Mesothelial cell of epicardium (in vitro differentiated cells): ENCODE measurements at places on chromosomes 7 and 10.

- no peak overlapping the region for H3K27ac ChIP-seq
- no peak overlapping the region for H3K4me3 ChIP-seq
- H3K4me1 ChIP-seq = no peaks in the 10 kb centered on the region
- H3K36me3 ChIP-seq = peaks cover 11% of the 10 kb centered on the region
Measured at GRCh38 chr7:158328376-158329013, 259.1 kb downstream of the PTPRN2 start.

DNA sequence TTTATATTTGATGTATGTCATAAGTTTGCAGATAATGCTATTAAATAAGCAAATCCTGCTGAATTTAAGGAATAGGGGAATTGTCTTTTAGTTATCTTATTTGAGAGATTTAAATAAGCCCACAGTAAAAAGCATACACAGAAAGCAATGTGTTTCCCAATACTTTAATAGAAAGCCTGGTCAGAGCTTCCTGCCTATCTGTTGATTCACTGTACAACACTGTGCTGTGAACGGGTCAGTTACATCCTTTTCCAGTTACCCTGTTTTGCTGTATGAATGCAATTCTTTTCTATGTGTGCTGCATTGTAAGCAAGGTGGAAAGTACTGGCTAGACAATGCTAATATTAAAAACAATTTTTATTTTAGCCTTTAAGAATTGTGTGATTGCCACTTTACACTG lies 81.2 kb downstream of the ANKRD7 start:
- no peaks in the 10 kb centered on the region for H3K4me1 ChIP-seq
- no peak overlapping the region for H3K27ac ChIP-seq
- no peaks in the 10 kb centered on the region for H3K36me3 ChIP-seq

GRCh38 chr7:17546592-17546991 lies 248.1 kb downstream of the AHR start:
- no peak for DNase-seq
- H3K4me3 ChIP-seq = no peak overlapping the region
- H3K27me3 ChIP-seq = no peaks in the 10 kb centered on the region
- no peak overlapping the region for H3K27ac ChIP-seq
- H3K4me1 ChIP-seq = peaks cover 30% of the 10 kb centered on the region
- no peaks in the 10 kb centered on the region for H3K36me3 ChIP-seq

DNA sequence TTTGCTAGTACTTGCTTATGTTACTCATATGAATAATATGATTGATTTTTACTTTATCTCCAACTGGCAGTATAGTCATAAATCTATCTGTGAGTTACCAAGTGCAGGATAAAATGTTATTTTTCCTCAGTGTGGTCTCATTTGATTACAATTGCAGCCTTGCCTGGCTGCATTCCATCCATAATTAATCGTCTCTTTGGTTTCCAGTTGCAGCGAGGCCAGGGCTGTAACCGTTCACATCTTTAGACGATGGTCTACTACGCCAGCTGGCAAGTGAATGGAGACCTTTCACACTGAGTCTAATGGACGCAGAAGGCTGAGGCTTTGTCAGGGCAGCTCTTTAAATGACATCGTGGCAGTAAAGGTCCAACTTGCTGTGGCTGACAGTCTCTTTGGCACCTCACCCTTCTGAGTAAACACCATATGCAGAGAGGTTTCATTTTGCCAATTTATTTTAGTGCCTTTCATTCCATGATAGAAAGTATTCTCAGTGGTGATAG lies 84.0 kb downstream of the ARL4A start:
- no peak for DNase-seq
- H3K4me3 ChIP-seq = peak overlapping the region; percentile 43
- peaks cover 41% of the 10 kb centered on the region for H3K4me1 ChIP-seq
- H3K36me3 ChIP-seq = peaks cover 9% of the 10 kb centered on the region
- H3K27me3 ChIP-seq = no peaks in the 10 kb centered on the region

DNA sequence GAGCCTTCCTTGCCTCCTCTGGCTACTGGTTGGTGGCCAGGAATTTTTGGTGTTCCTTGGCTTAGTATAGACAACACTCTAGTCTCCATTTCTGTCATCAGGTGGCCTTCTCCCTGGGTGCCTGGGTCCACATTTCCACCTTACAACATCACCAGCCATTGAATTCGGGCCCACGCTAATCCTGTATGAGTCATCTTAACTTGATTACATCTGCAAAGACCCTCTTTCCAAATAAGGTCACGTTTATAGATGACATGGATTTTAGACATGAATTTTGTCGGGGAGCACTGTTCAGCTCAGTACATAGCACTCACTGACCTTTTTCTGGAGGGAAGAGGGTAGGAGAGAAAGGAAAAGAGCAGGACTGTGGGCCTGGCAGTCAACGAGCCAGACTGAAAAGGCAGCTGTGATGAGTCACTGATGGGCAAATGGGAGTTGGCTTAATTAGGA lies 39.4 kb downstream of the MMRN2 start:
- no peak for DNase-seq
- H3K27ac ChIP-seq = no peak overlapping the region
- H3K4me1 ChIP-seq = no peaks in the 10 kb centered on the region
- H3K4me3 ChIP-seq = no peak overlapping the region

DNA sequence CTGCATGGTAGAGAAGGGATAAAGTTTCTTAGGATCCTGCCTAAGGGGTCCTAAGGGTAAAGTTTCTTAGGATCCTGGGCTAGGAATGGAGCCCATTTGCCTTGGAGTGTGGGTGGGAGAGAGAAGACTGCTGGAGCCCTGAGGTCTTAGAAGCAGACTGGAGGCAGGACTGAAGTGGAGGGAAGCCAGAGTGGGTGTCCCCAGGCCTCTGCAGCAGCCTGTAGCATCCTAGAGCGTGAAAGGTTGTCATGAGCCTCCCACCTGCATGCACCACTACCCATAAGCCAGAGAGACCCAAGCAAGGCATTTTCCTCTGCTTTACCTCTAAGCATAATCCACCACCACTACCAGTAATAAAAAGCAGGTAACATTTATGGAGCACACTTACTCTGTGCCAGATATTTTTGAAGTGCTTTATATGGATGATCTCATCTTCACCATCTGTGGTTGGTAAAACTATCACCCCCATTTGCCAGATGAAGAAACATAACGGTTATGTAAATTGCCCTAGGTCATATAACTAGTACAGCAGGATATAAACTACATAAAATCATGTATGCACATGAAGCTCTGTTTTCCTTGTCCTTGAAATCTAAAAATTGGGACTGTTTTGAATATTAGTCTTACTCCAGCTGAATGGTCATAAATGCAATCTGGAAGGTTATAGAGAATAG lies 103.5 kb upstream of the CCDC6 start:
- H3K27me3 ChIP-seq = no peaks in the 10 kb centered on the region
- no peak for DNase-seq
- peaks cover 6% of the 10 kb centered on the region for H3K36me3 ChIP-seq

GRCh38 chr7:116689790-116690259 lies 17.8 kb downstream of the MET start:
- no peaks in the 10 kb centered on the region for H3K27me3 ChIP-seq
- H3K36me3 ChIP-seq = peaks cover 4% of the 10 kb centered on the region
- no peak for DNase-seq
- H3K4me3 ChIP-seq = no peak overlapping the region
- H3K27ac ChIP-seq = no peak overlapping the region
- H3K4me1 ChIP-seq = peaks cover 2% of the 10 kb centered on the region

DNA sequence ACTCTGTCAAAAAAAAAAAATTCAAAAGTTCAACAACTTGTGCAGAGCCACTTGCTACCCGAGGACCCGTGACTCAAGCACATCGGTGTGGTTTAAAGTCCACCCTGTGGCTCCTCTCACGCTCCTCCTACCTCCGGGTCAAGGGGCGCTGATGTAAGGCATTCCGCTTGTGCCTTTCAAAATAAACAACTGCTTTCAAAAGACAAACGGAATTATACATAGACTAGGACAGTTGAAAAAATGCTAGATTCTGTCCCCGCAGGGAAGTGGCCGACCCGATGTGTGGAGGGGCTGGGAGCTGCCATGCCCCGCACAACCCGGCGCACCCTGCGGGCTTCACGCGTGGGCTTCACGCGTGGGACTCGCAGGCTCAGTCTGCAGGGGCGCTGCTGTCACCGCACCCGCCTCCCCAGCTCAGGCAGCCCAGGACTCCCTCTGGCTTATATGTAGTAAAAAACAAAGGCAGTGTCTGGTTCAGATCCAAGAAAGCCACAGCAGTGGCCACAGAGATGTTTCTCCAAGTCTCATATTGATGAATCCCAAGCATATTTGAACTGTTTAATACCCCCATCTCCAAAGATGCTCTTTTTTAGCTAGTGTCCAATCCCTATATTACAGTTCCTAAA lies 239.7 kb upstream of the INHBA start:
- no peaks in the 10 kb centered on the region for H3K36me3 ChIP-seq
- peak overlapping the region; percentile 58 for H3K4me3 ChIP-seq
- H3K27ac ChIP-seq = no peak overlapping the region
- DNase-seq = no peak

DNA sequence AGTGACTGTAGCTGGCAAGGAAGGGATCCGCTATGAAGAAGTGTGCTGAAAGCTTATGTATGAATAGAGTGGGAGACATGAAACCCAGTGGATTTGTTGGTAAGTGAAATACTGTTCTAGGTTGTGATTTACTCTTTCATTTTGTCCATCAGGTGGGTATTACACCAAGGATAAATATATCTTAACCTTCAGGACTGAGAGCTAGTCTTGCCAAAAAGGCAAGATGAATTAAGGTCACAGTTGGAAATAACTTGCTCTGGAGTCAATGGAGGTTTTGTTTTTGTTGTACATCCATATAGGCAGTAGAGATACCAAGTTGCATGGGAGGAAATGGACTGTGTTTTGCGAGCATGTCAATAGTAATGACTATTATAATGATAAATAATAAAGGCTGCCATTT lies 190.6 kb downstream of the TMEM178B start:
- H3K4me3 ChIP-seq = no peak overlapping the region
- H3K36me3 ChIP-seq = no peaks in the 10 kb centered on the region
- peaks cover 13% of the 10 kb centered on the region for H3K27me3 ChIP-seq
- no peak overlapping the region for H3K27ac ChIP-seq
- no peaks in the 10 kb centered on the region for H3K4me1 ChIP-seq

DNA sequence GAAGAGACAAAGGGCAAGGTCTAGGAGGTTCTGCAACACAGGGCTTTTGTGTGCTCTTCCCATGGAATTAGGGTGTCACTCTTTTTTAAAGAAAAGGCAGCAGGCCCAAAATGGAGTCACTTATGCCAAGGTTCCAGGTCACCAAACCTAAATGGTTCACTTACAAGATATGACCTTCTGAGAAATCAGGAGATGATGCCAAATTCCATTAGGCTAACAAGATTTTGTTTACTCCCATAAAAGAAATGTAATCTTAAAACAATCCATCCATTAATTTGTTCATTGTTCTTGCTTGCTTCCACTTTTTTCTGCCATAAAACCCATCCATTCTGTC lies 158.1 kb downstream of the SNX13 start:
- DNase-seq = no peak
- no peaks in the 10 kb centered on the region for H3K36me3 ChIP-seq
- no peak overlapping the region for H3K27ac ChIP-seq
- no peak overlapping the region for H3K4me3 ChIP-seq
- H3K4me1 ChIP-seq = no peaks in the 10 kb centered on the region
- no peaks in the 10 kb centered on the region for H3K27me3 ChIP-seq

DNA sequence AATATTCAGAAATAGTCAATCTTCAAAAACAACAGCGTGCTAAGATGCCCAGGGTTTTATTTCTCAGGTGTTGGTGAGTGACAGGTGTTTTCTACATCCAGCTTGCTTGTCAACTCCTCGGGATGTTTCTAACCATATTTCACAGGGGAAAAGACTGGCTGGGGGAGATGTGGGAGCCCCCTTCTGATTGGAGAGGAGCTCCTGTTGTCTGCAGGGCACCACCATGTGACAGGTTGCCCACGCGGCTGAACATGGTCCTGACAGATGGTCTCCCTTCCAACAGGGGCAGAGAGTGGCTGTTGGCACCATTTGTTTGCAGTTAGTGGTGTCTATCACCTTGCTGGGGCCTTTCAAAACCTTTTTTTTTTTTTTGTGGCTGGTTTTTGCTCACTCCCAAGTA lies 16.5 kb upstream of the GPR26 start:
- H3K27me3 ChIP-seq = peaks cover 64% of the 10 kb centered on the region
- no peaks in the 10 kb centered on the region for H3K36me3 ChIP-seq
- no peak overlapping the region for H3K27ac ChIP-seq
- no peak for DNase-seq

DNA sequence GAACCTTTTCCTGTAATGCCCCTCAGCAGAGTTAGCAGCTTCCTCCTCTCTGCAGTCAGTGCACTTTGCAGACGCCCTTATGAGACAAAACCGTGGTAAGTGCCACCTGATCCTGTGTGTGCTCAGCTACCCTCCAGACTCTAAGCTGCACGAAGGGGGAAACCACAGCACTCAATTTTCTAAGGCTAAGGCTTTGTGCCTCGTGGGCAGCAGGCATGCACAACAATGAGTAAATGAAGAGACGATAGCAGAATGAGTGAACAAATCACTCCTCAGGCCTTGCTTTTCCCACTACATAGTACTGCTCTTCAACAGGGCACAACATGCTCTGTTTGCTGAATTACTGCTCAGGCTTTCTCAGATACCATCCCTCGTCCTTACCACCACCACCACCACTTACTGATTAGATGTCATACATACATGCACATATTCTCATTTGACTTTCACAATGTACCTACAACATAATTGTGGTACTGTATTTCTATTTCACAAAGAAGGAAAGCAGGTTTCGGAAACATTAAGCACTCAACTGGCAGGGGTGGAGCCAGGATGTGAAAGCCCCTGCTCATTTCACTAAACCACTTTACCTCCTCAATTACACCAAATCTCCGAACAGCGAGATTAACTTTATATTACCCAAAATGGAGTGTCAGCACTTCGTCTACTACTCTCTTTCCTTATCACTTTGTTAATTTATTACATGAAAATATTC lies 85.4 kb downstream of the ICA1 start:
- no peak for DNase-seq
- H3K4me3 ChIP-seq = no peak overlapping the region
- H3K4me1 ChIP-seq = peaks cover 13% of the 10 kb centered on the region
- no peaks in the 10 kb centered on the region for H3K27me3 ChIP-seq
- no peak overlapping the region for H3K27ac ChIP-seq

DNA sequence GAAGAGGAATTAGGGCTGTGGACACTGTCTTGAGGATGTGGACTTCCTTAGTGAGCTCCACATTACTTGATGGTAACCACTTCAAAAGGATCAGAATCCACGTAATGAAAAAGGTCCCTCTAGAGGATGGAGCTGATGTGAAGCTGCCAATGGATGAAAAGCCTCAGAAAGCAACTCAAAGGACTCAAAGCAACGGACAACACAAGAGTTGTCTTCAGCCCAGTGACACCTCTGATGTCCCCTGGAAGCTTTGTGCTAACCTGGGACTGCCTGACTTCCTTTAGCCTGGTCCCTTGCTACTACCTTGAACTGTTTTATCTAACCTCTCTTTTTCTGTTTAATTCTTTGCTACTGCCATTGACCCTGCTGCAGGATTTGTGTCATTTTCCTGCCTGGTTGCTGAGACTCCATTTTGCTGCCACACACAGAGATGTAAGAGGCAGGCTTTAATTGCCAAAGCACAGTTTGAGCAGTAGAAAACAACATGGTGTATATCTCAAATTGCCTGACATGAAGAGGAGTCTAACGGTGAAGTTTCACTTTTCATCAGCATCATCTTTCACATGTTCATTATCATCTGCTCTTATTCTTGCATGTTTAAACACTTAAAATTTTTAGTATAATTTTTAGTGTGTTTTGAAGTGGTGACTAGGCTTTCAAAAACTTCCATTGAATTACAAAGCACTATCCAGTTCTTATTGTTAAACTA lies 11.1 kb upstream of the SGCE start:
- DNase-seq = no peak
- peaks cover 27% of the 10 kb centered on the region for H3K36me3 ChIP-seq
- H3K27ac ChIP-seq = no peak overlapping the region
